Activated B cell treated with CpG ODN at 0.5 μM for 24 hours (primary cell): ENCODE measurements at places on chromosomes 12 and 14. TPM values are rescaled to one million over a fixed set of nuclear protein-coding genes. Genes with fewer than 3 reads are reported as not detected.

DNA sequence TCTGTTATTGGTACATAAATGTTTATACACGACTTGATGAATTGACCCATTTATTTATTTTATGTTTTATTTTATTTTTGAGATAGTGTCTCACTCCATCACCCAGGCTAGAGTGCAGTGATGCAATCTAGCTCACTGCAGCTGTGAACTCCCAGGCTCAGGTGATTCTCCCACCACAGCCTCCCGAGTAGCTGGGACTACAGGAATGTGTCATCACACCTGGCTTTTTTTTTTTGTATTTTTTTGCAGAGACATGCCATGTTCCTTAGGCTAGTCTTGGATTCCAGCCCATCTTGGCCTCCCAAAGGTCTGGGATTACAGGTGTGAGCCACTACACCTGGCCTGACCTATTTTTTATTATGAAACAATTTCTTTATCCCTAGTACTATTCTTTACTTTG lies 355.0 kb upstream of the PRICKLE1 start:
- no peaks in the 10 kb centered on the region for H3K4me1 ChIP-seq
- no peak for DNase-seq
- H3K36me3 ChIP-seq, result no peaks in the 10 kb centered on the region
- no peak overlapping the region for H3K27ac ChIP-seq

DNA sequence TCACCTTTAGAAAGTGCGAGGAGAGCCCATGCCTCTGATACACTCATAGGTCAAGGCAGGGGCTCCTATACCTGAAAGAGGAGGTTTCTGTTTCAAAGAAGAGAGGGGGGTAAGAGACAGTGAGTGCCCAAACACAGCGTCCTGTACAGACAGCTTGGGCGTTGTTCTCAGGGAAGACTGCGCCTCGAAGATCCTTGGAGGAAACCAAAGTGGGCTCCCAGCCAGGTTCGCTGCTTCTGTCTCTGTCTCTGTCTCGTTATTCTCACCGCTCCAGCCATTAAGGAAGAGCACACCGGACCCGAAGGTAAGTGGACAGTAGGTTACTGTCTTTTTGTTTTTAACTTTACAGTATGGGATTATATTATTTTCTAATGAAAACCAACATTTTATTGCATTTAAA lies 5.8 kb upstream of the IFI27 start:
- no peaks in the 10 kb centered on the region for H3K27me3 ChIP-seq
- H3K27ac ChIP-seq, result no peak overlapping the region
- H3K4me1 ChIP-seq, result no peaks in the 10 kb centered on the region
- DNase-seq, result no peak
- no peak overlapping the region for H3K4me3 ChIP-seq
- no peaks in the 10 kb centered on the region for H3K36me3 ChIP-seq

- H3K4me3 ChIP-seq, result no peak overlapping the region
- no peak for DNase-seq
- H3K27ac ChIP-seq, result no peak overlapping the region
- no peaks in the 10 kb centered on the region for H3K27me3 ChIP-seq
- no peaks in the 10 kb centered on the region for H3K36me3 ChIP-seq
- no peaks in the 10 kb centered on the region for H3K4me1 ChIP-seq
Observed at GRCh38 chr14:75849300-75849895, 132.4 kb downstream of the TGFB3 start.

- H3K27me3 ChIP-seq, result no peaks in the 10 kb centered on the region
- H3K4me3 ChIP-seq, result no peak overlapping the region
- no peaks in the 10 kb centered on the region for H3K36me3 ChIP-seq
- peaks cover 4% of the 10 kb centered on the region for H3K4me1 ChIP-seq
Observed at GRCh38 chr12:82867762-82868500, 181.2 kb downstream of the TMTC2 start.

DNA sequence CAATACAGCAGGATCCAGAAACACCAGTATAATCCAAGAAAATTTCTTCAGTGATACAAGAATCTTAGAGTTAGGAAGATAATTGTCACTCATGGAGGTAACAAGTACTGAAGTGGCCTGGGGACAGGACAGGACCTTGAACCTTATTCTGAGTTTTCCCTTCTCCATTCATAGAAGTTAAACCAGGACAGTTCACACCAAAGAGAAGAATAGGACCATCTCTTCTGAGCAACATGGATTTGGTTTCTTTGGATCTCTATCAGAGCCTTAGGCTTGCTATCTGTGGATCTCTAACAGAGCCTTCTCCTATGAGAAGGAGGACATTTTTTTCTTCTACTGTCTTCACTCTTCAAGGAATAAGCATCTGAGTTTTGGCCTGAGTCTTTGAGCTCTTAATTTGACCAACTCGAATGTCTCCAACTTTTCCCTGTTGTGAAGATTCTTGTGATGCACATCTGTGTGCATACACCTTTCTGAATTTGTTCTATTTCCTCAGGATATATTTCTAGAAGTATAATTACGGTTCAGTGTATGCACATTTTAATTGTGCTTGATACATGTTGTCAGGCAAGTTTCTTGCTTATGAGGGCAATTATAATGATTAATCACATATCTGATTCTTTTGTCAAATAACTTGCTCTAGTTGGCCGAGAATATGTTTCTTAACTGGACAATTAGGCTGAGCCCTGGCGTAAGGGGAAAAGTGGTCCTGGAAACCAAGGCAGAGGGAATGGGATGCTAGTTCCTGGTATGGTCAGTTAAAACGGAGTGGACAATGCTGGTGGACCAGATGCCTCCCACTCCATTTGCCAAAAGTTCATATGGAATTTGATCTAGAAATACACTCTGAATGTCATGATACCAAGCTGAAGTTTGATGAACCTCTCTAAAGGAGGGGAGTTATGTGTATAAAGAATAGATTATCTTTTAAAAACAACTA lies 6.6 kb downstream of the KRT6A start:
- H3K4me3 ChIP-seq, result no peak overlapping the region
- H3K4me1 ChIP-seq, result no peaks in the 10 kb centered on the region
- H3K27me3 ChIP-seq, result peaks cover 18% of the 10 kb centered on the region
- no peak for DNase-seq

The LRRC43 gene
- not detected in 2 replicates for total RNA-seq

DNA sequence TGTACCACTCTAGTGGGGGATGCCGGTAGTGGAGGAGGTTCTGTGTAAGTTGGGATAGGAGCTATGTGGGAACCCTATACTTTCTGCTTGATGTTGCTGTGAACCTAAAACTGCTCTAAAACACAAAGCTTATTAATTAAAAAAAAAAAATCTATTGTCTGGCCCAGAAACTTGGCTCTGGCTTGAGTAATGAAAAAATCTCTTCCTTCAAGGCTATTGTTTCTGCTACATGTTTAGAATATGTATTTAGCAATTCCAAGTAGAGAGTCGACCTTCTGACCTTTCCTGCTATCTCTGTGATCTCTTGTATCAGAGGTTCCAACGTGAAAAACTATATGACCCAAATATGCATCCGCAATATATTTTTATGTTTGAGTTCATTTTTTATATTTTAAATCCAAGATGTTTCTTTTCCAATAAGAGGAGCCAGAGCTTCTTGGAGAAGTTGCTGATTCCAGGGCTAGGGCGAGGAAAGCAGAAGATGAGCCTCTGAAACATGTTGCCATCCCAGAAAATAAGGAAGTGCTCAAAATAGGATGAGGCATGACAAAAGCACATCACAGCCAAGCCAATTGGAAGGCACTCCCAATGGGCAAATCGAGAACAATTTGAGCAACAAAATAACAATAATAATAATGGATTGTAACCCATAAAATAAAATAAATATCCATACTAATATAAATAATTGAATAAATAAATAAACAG lies 184.6 kb upstream of the TMEM260 start:
- no peak overlapping the region for H3K4me3 ChIP-seq
- no peaks in the 10 kb centered on the region for H3K4me1 ChIP-seq
- no peaks in the 10 kb centered on the region for H3K36me3 ChIP-seq

GRCh38 chr12:116423094-116423493 lies 136.1 kb upstream of the MAP1LC3B2 start:
- H3K4me1 ChIP-seq, result peaks cover 6% of the 10 kb centered on the region
- no peak overlapping the region for H3K4me3 ChIP-seq
- no peak overlapping the region for H3K27ac ChIP-seq
- DNase-seq, result no peak
- H3K27me3 ChIP-seq, result no peaks in the 10 kb centered on the region

The PTPRO gene
- 20.0 and 23.9 TPM in 2 replicates for total RNA-seq

The KCNH3 gene
- 0.27 and 0.44 TPM in 2 replicates for total RNA-seq

The TAS2R19 gene
- 2.9 and 4.0 TPM in 2 replicates for total RNA-seq

DNA sequence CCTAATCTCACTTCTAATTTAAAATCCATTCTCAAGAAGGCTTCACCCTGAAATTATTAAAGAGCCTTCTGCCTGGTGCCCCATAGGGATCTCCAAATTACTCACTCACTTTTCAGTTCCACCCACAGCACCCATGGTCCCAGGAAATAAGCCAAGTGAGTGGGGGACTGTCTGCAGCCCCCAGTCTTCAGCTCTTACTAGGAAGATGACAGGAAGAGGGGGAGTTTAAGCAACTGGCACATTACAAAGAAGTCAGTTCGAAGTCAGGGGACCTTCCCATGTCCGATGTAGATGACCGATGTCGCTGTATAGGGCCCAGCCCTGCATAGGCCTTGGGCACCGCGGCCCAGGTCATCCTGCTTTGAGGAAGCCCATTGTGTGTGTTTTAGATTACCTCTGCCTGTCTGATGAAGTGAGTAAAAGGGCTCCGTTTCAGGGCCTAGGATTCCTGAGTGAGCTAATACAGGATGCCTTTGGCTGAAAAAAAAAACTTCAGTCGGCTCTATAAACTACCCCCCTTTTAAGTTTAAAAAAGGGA lies 1.9 kb downstream of the ACTN1 start:
- peaks cover 16% of the 10 kb centered on the region for H3K4me1 ChIP-seq
- DNase-seq, result no peak
- H3K4me3 ChIP-seq, result no peak overlapping the region
- no peak overlapping the region for H3K27ac ChIP-seq
- H3K36me3 ChIP-seq, result no peaks in the 10 kb centered on the region
- peaks cover 32% of the 10 kb centered on the region for H3K27me3 ChIP-seq

The OASL gene
- 0.86 and 1.4 TPM in 2 replicates for total RNA-seq

DNA sequence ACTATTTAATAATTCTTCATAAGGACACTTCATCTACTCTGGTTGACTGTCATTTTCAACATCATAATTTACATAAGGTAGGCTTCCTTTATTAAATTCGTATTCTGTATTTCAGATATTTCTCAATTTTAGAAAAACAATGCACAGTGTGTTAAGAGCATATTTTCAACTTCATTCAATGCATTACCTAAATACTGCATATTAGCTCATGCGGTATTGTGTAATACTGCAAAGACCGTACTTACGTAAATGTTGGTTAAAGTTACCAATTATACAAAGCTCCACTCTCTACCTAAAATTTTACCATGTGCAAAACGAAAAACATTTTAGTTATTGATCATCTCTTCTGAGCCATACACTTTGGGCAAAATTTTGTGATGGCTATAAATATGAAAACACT lies 62.8 kb downstream of the EXOC5 start:
- no peaks in the 10 kb centered on the region for H3K27me3 ChIP-seq
- peaks cover 24% of the 10 kb centered on the region for H3K36me3 ChIP-seq
- no peak for DNase-seq
- no peaks in the 10 kb centered on the region for H3K4me1 ChIP-seq
- H3K4me3 ChIP-seq, result no peak overlapping the region

DNA sequence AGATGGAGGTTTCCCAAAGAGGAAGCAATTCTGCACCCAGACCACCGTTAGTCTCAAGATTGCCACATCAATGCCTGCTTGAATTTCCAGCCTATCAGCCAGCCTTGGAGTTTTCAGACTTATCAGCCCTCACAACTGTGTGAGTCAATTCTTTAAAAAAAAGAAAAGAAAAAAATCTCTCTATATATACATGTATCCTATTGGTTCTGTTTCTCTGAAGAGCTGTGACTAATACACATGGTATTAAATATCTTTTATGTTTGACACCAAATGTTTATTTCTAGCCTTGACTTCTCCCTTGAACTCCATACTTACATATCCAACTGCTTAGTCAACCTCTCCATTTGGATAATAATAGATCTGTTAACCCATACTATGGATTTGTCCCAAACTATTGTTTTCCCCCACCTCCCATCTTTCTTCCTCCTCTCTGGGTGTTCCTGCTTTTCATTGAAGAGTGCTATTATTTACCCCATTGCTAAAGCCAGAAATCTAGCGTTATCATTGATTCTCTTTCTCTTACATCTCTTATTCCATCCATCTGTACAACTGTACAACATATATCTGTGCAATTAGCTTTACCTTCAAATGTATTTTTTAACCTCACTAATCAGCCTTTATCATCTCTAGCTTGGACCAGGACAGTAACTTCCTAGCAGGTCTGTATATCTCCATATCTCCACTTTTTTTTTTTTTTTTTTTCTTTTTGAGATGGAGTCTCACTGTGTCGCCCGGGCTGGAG lies 22.7 kb upstream of the EID3 start:
- H3K27ac ChIP-seq, result no peak overlapping the region
- peaks cover 5% of the 10 kb centered on the region for H3K27me3 ChIP-seq
- H3K4me3 ChIP-seq, result no peak overlapping the region
- peaks cover 15% of the 10 kb centered on the region for H3K4me1 ChIP-seq
- no peaks in the 10 kb centered on the region for H3K36me3 ChIP-seq
- no peak for DNase-seq

DNA sequence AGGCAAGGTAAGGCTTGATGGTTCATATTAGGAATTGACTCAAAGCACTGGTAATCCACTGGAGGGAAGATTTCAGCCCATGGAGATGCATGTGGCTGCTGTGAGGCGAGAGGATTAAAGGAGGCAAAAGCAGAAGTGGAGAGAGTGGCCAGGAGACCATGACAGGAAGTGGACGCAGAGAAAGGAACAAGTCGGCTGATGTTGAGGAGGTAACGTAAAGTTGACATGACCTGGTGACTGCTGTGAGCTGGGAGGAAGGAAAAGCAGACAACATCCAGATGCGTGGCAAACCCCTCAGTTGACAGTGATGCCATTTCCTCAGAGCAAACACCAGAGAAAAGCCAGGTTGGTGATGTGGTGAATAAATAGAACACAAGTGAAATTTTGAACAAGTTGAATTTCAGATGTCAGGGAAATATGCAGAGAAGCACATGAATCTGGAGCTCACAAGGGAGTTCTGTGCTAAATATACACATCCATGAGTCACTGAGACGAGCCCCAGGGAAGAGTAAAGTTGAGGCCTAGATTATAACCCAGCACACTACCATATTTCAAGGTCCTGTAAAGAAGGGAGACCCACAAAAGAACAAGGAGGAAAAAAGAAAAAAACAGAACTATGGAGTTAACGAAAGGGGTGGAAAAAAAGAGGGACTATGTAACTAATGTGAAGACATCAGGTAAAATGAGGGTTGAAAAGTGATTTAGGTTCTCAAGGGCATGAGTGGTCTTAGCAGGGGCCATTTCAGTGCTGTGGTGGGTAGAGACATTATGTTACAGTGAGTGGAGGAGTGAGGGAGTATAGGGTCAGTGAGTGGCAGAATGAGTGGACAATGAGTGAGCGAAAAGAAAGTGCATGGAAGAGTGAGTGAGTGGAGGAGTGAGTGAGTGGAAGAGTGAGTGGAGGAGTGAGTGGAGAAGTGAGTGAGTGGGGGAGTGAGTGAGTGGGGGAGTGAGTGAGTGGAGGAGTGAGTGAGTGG lies 61.6 kb upstream of the GZMB start:
- no peaks in the 10 kb centered on the region for H3K27me3 ChIP-seq
- no peak overlapping the region for H3K4me3 ChIP-seq
- DNase-seq, result no peak
- no peaks in the 10 kb centered on the region for H3K36me3 ChIP-seq
- H3K27ac ChIP-seq, result no peak overlapping the region

The ALDH2 gene
- 36.0 and 37.4 TPM in 2 replicates for total RNA-seq
